B cell (primary cell): ENCODE measurements at places on chromosomes 7 and 10.

- DNase-seq: no peak
These were observed 26.8 kb downstream of the VOPP1 start for GRCh38 chr7:55545496-55545895.

DNA sequence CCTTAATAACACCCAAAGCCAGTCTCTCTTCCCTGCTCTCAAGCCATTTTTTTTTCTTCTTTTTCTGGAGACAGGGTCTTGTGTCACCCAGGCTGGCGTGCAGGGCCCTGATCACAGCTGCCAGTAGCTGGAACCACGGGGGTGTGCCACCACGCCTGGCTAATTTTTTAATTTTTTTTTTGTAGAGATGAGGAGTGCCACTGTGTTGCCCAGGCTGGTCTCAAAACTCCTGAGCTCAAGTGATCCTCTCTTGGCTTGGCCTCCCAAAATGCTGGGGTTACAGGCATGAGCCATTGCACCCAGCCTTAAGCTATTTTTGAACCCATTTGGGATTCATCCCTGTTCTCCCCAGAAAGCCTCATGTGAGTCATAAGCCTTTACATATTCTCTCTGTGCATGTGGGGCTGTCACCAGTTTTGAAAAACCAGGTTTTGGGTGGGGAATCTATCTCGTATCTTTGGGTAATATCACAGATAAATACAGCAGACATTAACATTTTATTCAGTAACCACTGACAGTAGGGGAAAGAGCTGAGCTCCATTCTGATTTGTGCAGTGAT lies 15.5 kb downstream of the ZNF487 start:
- DNase-seq: no peak

DNA sequence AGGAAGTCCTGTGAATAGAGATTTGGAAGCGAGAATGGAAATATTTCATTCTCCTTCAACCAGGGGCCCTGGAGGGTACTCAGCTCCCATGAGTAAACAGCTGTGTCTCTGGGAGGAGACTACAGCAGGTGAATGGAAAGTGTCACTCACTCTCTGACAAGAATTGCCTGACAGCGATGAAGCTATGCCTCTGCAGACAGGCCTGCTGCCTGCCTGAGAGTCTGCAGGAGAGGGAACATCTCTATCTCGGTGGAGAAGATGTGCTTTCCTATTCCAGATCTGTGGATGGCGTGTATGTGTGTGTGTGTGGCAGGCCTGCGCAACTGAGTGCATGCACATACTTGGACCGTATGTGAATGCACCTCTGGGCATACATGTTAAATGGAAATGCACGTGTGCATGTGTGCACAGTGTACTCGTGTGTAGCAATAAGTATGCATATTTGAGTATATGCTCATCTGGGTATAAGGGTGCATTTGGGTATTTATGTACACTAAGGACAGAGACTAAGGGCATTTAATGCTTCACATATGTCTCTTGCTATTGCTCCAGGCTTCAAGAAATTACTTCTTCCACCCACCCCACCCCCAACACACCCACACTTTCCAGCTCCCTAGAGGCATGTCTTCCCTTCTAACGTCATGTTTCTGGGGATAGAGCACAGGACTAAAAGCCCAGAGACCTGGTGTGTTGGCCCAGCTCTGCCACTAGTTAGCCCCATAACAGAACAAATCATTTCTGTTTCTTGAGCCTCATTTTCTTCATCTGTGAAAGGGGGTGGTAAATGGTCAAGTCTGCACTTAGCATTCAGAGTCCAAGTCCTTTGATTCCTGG lies 4.6 kb upstream of the ADCYAP1R1 start:
- no peak for DNase-seq

DNA sequence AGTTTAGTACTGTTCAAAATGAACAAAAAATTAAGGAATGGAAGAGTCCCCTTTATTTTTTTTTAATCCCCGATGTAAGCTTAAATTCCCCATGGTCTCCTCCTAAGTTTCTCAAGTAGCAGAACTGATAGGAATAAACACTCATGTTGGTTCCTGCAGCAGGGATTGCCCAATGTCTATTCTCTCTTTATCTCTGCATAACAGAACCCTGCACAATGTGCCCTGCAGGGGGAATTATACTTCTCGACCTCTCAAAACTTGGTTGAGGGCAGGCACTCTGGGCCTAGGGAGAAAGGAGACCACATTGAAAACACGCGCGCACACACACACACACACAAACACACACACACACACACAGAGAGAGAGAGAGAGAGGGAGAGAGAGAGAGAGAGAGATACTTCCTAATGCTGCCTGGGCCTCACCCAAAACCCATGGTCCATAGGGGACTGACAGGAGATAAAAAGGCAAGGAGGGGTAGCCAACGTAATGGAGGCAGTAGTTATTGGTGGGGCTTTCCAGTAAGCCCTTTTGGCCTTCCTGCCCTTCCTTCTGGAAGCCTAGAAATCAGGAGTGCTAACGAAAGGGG lies 22.7 kb downstream of the JAZF1 start:
- no peak for DNase-seq

DNA sequence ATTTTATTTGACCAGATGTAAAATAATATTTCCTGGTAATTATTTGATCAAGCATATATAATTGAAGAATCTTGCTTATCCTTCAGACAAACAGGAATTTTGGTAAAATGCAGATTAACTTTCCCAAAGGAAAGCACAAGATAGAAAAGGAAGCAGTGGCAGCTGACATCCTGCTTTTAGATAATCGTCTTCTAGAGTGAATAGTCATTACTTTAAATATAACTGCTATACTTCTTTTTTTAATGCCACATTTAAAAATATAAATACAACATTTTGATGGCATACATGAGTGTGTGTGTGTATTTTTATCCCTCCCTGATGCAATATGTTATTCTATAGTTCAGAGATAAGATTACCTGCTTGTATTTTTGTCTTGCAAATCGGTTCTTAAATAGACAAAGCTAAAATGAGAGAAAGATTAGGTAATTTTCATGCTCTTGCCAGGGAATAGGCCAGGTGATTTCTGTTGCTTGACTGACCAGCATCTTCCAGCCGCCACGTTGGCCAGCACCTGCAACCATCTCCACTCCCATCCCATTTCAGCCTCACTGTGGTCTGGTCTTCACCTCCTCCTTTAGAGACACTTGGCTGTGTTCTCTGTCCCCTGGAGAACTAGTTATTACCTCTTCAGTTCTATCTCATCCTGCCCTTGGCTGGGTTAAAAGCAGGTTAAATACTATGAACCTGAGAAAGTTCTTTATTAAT lies 58.1 kb downstream of the MDFIC start:
- no peak for DNase-seq

GRCh38 chr7:83799333-83799732 lies 150.4 kb upstream of the SEMA3E start:
- DNase-seq: no peak

DNA sequence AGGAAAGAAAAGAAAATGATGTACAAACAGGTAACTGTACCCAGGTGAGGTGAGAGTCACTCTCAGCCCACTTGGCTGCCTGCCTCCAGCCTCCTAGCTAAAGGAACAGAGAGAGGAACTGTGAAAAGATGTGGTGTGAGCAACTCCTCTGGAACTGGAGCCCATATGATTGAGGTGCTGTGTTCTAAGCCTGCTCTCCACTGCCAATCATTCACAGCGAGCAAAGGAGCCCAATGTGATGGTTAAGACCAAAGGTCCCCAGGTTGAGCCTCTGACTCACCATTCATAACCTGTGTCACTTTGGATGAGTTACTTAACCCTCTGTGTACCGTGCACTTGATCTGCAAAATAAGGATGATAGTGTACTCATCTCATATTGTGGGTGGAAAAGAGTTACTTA lies 868.1 kb upstream of the AUTS2 start:
- DNase-seq: no peak

DNA sequence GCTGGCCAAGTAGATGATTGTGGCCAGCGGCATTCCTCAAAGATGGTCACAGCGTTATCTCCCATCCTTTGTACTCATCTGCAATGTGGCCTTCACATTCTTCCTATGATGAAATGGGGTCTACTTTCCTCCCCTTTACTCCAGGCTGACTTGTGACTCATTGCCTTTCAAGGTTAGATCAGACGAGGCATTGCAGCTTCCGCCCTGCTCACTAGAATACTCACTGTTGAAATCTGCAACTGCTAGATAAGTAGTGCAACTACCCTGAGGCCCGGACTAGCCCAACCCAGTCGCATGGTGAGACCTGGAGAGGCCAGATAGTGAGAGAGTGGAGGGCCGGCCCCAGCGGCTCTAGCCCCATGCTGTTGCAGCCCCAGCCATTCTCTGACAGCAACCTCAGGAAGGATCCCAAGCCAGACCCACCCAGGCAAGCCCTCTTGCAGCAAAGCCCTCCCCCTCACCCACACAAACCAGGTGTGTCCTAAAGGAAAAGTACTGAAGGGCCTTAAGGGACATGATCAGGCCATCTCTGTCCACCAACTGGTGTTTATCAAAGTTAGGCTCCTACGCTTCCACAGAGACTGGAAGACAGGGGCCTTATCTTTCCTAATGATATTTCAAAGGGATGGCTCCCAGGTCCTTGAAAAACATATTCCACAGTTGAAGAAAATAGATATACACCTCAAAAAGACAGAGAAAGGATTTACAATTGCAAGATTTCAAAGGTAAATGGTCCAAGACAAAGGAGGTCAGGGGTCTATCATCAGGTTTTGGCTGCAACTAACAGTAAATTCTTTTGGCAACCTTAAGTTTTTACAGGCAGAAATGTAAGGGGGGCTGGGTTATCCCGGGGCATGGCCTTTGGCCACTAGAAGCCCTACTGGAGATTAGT lies 107.2 kb upstream of the TRIM24 start:
- no peak for DNase-seq

GRCh38 chr10:79048639-79049550 lies 19.9 kb upstream of the ZMIZ1 start:
- no peak for DNase-seq

GRCh38 chr10:80412486-80412885 lies 4.1 kb downstream of the PRXL2A start:
- DNase-seq: no peak

GRCh38 chr7:16762177-16762576 lies 8.6 kb downstream of the TSPAN13 start:
- DNase-seq: no peak

DNA sequence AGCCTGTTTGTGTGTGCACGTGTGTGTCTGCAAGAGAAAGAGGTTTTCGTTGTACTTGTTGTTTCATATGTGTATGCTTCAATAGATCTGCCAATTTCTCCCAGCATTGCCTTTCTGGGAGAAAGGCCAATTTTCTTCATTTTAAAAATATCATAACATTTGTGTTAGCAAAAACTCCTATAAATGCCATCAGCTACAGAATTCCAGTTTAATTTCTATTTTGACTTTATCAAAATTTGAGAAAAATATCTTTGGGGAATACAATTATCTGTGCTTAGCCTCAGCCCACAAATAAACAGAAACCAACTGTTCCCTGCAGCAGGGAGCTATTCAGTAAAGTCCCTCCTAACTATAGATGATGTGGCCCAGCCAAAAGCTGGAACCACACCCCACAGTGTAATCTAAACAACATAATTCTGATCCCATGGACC lies 68.3 kb upstream of the MGMT start:
- DNase-seq: no peak

DNA sequence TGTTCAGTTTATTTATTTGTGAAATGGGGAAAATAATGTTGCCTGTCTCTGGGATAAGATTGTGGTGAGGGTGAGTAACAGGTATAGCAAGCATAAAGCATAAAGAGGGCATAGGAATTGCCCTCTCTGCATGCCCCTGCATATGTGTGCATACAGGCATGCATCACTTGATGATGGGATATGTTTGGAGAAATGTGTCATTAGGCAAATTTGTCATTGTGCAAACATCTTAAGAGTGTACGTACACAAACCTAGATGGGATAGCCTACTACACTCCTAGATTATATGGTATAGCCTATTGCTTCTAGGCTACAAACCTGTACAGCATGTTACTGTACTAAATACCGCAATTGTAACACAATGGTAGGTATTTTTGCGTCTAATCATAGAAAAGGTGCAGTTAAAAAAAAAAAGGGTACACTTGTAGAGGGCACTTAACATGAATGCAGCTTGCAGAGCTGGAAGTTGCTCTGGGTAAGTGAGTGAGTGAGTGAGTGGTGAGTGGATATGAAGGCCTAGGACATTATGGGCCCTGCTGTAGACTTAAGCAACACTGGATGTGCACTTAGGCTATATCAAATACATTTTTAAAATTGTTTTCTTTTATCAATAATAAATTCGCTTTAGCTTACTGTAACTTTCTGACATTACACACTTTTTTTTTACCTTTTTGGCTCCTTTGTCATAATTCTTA lies 386.5 kb upstream of the ANKRD30A start:
- DNase-seq: no peak

DNA sequence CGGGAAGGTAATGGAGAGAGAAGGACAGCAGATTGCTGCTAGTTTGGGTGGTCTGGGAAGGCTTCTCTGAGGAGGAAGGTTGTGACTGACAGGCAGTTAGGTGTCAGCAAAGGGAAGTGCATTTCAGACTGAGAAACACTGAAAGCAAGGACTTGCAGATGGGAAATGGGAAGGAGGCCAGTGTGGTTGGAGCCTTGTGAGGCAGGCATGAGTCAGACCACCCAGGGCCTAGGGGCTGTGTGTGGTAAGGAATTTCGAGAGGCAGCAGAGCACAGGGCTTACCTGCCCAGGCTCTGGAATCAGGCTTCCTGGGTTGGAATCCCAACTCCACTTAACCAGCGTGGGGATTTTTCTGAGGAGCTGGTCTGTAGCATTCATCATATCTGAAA lies 53.5 kb downstream of the NRF1 start:
- no peak for DNase-seq

- DNase-seq: no peak
These were observed 58.3 kb downstream of the WIPF3 start for GRCh38 chr7:29864656-29865055.

DNA sequence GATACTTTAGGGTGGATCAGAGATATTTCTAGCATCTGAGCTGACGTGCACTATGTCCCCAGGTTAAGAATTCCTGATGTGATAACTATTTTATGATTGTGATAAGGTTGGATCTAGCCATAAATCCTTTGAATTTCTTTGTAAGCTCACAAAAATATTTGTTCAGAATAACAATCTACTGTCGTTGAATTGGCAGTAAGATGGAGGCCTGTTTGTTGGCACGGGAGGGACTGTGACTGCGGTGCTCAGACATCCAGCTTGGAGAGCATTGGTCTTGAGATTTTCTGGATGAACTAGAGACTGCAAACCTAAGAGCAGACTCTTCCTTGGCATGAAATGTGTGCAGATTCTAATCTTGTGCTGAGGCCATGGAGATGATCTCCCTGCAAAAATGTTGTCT lies 131.1 kb downstream of the LRRC4 start:
- no peak for DNase-seq

GRCh38 chr7:100682991-100683658 lies 9.6 kb downstream of the GNB2 start:
- DNase-seq: peak; percentile 19

GRCh38 chr10:60208676-60209269 lies 180.9 kb downstream of the ANK3 start:
- peak; percentile 36 for DNase-seq

- DNase-seq: peak; percentile 71
These were observed 36.9 kb upstream of the SH2D4B start for GRCh38 chr10:80500572-80501380.
